ENCODE measurements at places on chromosomes 4 and X. TPM values are rescaled to one million over a fixed set of nuclear protein-coding genes. Genes with fewer than 3 reads are reported as not detected.

The RGN gene
- not detected for total RNA-seq

The SHROOM4 gene
- total RNA-seq, result not detected

The RBM46 gene
- total RNA-seq, result not detected

The UGT2B15 gene
- total RNA-seq, result not detected

The TMEM31 gene
- 0.31 TPM for total RNA-seq

The TMEM129 gene
- total RNA-seq, result 19.0 TPM

The VCX3A gene
- total RNA-seq, result not detected

The PPEF2 gene
- 0.10 TPM for total RNA-seq

The SPARCL1 gene
- total RNA-seq, result not detected

The GUCY1B1 gene
- total RNA-seq, result 0.72 TPM

GRCh38 chrX:7586126-7586525, 256.8 kb upstream of the VCX start:
- H3K27ac ChIP-seq, result no peak overlapping the region
- no peak for DNase-seq
- no peak overlapping the region for H3K4me3 ChIP-seq
- no peaks in the 10 kb centered on the region for H3K36me3 ChIP-seq

DNA sequence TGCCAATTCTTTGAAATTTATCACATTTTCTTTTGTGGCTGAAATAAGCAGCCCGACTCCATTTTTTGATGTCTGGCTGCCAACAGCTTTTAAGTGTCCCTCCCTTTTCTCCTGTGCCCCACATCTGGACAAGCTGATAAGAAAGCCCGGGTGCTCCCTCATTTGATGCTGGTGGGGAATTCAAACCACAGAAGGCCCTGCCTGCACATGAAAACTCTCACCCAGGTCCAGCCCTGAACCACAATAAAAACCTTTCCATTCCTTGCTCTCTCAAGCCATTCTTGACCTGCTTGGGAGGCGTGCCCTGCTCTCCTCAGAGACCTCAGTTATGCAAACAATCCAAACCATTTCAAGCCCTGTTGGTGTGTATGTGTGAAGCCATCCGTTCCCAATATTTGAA, 93.9 kb downstream of the FAM53A start:
- no peak overlapping the region for H3K4me3 ChIP-seq
- H3K4me1 ChIP-seq, result no peaks in the 10 kb centered on the region
- no peak for DNase-seq

DNA sequence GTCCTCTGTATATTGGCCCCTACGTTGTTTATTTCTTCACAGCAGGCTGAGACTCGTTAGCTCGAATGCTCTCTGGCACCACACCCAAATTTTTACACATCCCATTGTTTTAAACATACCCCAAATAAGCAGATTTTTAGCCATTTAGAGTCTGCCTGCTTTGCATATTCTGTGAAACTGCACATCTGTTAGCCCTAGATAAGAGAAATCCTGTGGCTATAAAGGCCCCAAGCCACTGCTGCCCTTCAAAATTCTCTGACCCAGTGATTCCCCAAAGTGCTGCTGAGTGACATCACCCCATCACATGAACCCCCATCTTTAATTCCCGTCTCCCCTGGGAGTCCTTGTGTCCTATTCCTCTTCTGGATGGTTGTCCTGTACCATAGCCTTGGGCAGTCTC, 20.8 kb downstream of the TEX13C start:
- H3K27me3 ChIP-seq, result no peaks in the 10 kb centered on the region
- no peak overlapping the region for H3K4me3 ChIP-seq
- no peaks in the 10 kb centered on the region for H3K4me1 ChIP-seq
- H3K36me3 ChIP-seq, result no peaks in the 10 kb centered on the region

- no peak overlapping the region for H3K4me3 ChIP-seq
- H3K36me3 ChIP-seq, result no peaks in the 10 kb centered on the region
- no peaks in the 10 kb centered on the region for H3K4me1 ChIP-seq
- no peak for DNase-seq
- H3K27me3 ChIP-seq, result peaks cover 14% of the 10 kb centered on the region
Observed at GRCh38 chr4:17033025-17033767, 134.8 kb upstream of the LDB2 start.

DNA sequence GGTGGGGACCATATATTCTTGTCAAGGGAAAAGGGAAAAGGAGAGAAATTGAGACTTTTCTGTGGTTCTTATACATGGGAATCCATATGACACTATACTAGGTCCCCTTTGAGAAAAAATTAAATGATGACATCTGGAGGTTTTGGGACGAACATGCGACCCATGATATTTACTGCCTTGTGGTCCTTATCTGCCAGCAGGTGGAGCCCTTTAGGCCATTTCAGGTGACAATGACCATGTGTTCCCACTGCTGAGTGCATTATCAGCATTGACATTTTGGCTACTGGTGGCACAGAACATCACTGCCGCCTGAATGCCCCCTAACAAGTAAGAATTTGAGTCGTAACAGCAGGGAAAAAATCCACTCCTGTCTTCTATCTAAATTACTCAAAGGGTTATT, 843.4 kb downstream of the FSTL5 start:
- peak; percentile 5 for DNase-seq
- no peaks in the 10 kb centered on the region for H3K27me3 ChIP-seq
- no peak overlapping the region for H3K27ac ChIP-seq
- H3K4me1 ChIP-seq, result no peaks in the 10 kb centered on the region

GRCh38 chr4:182853731-182854330, 63.4 kb downstream of the DCTD start:
- no peaks in the 10 kb centered on the region for H3K4me1 ChIP-seq
- H3K27me3 ChIP-seq, result no peaks in the 10 kb centered on the region
- H3K4me3 ChIP-seq, result no peak overlapping the region

GRCh38 chrX:13761606-13762414, 27.3 kb downstream of the OFD1 start:
- H3K36me3 ChIP-seq, result peaks cover 19% of the 10 kb centered on the region
- no peak overlapping the region for H3K27ac ChIP-seq
- H3K27me3 ChIP-seq, result no peaks in the 10 kb centered on the region
- no peak overlapping the region for H3K4me3 ChIP-seq
- no peak for DNase-seq

- no peak for DNase-seq
- no peaks in the 10 kb centered on the region for H3K27me3 ChIP-seq
- H3K36me3 ChIP-seq, result no peaks in the 10 kb centered on the region
- H3K27ac ChIP-seq, result no peak overlapping the region
- no peak overlapping the region for H3K4me3 ChIP-seq
- H3K4me1 ChIP-seq, result no peaks in the 10 kb centered on the region
Observed at GRCh38 chrX:17030092-17030491, 83.6 kb downstream of the REPS2 start.

DNA sequence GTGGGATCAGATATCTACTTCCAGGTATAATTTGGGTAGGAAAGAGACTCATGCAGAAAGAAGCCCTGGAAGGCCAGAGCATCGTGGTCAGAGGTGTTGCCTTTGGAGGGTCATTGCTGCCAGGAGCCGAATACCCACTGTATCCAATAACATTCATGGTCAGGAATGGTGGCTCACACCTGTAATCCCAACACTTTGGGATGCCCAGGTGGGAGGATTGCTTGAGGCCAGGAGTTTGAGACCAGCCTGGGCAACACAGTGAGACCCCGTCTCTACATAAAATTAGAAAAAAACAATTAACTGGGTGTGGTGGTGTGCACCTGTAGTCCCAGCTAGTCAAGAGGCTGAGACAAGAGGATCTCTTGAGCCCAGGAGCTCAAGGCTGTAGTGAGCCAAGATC, 10.9 kb upstream of the F11 start:
- no peak overlapping the region for H3K27ac ChIP-seq
- no peaks in the 10 kb centered on the region for H3K4me1 ChIP-seq
- no peaks in the 10 kb centered on the region for H3K27me3 ChIP-seq

- H3K4me3 ChIP-seq, result no peak overlapping the region
- H3K36me3 ChIP-seq, result no peaks in the 10 kb centered on the region
- no peak for DNase-seq
- H3K27me3 ChIP-seq, result peaks cover 11% of the 10 kb centered on the region
- no peak overlapping the region for H3K27ac ChIP-seq
Observed at GRCh38 chr4:105023668-105024055, 123.0 kb upstream of the TET2 start.

DNA sequence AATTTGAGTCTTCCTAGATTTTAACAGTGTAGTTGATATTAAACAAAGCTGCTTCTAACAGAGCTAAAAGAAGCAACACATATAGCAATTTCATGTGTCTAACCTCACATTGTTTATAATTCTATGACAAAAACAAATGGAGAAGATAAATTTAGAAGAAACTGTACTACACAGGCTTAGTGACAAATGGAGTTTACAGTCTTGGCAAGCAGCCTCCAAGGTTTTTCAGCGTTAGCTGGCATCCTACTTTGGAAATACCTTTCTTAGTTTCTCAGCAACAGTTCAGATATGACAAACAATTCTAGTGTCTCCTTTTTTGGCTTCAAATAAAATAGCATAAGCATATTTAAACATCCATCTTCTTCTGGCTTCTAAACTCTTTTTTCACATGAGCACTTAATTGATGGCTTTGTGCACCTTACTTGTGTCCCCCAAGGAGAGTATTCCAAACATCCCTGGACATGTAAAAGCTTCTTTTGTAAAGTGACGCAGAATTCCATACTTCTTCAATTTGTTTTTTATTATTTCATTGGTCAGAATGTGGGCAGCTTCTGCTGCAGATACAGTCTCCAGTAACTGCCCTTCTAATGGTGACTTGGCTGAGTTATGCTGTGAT, 249.8 kb downstream of the ANTXR2 start:
- H3K27me3 ChIP-seq, result peaks cover 3% of the 10 kb centered on the region
- H3K4me1 ChIP-seq, result no peaks in the 10 kb centered on the region
- H3K36me3 ChIP-seq, result no peaks in the 10 kb centered on the region
- DNase-seq, result no peak

DNA sequence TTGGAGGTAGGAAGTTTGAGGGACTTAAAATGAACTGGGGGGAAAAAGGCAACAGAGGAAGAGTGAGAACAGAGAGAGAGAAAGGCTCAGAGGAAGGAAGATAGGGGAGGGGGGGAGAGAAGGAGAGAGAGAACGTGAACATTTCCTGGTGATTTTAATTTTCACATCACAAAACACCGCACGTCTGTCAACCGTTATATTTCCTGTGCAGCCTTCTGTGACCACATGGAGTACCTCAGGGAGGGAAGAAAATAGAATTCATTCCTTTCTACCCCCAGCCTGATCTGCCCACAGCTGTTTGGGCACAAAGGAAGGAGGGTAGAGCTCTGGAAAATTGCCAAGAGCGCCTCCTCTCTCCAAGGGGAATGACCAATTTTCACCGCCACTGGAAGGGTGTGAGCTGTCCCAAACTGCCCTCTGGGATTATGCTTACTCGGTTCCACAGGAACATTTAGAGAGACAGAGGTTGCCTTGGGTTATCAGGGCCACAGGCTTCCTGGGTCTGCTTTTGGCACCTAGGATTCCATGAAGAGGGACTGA, 135.7 kb upstream of the MAMLD1 start:
- no peak for DNase-seq
- H3K27ac ChIP-seq, result no peak overlapping the region
- H3K36me3 ChIP-seq, result no peaks in the 10 kb centered on the region
- H3K4me3 ChIP-seq, result no peak overlapping the region
- no peaks in the 10 kb centered on the region for H3K4me1 ChIP-seq

Data from activated naive CD4-positive, alpha-beta T cell treated with anti-CD3 and anti-CD28 coated beads for 36 hours (primary cell).